Foreskin keratinocyte (primary cell): ENCODE measurements at places on chromosomes 1 and 21. TPM values are rescaled to one million over a fixed set of nuclear protein-coding genes. Genes with fewer than 3 reads are reported as not detected.

DNA sequence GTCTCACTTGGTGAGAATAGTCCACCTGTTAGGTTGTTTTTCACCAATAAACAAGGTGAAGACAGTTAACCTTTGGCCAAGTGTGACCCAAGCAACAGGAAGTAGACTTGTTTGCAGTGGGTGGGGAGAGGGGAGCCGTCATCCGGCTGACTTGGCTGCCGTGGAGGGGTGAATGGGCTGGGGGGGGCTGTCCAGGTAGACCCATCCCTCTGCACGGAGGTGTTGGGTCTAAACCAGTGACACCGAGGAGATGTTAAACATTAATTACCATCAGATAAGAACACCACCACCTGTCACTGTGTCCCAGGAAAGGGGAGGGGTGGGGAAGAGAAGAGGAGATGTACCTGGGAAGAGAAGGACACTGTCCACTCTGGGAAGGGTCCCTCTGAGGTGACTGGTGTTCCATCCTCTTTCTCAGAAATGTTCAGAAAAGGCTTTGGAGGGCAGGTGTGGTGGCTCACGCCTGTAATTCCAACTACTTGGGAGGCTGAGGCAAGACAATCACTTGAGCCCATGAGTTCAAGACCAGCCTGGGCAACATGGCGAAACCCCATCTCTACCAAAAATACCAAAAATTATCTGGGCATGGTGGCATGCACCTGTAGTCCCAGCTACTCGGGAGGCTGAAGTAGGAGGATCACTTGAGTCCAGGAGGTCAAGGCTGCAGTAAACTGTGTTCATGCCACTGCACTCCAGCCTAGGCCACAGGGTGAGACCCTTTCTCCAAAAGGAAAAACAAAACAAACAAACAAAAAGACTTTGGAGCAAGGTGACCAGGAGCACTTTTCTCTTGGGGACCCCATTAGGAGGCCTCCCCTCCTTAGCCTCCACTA is 6.7 kb upstream of the MYOM3 start:
- DNase-seq = no peak

DNA sequence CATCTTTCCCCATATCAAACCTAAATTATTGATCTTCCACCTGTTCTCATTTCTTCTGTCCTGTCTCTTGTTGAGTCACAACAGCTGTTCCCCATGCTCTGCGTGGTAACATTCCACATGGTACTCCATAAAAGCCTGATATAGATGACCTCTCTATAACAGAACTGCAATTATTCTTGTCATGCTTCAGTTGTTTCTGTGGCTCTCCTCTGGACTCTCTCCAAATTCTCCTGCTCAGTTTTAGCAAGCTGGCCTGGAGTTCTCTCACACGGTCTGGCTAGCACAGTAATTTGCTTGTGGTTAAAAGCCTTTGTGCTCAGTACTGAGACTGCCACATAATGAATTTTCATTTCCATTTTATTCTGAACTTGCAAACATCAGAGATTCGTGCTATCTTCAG is 10.6 kb upstream of the LRRC39 start:
- DNase-seq = no peak

DNA sequence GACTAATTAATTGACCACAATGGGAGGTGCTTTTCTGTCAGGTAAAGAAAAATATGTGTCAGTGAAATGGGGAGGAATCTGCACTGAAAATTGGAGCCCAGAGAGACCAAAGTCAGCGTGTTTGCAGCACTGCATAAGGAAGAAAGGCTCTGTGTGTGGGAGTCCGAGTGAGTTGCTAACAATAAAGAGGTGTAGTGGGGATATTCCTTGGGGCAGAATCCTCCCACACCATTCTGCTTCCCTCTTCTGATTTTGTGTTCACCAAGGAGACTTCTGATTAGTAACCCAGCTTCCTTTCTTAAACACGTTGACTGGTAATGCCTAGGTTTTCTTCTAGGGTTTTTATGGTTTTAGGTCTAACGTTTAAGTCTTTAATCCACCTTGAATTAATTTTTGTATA is 240.5 kb downstream of the RPS6KC1 start:
- DNase-seq = no peak

BSND gene
- not detected in 2 replicates for total RNA-seq
